ENCODE measurements at places on chromosomes 7 and 10.

- no peak for DNase-seq
These were observed 234.4 kb upstream of the SLC26A5 start for GRCh38 chr7:103680161-103681144.

- DNase-seq = no peak
These were observed 3.5 kb downstream of the GLCCI1 start for GRCh38 chr7:7972128-7972527.

GRCh38 chr7:134357486-134357885 is 40.8 kb upstream of the SLC35B4 start:
- no peak for DNase-seq

DNA sequence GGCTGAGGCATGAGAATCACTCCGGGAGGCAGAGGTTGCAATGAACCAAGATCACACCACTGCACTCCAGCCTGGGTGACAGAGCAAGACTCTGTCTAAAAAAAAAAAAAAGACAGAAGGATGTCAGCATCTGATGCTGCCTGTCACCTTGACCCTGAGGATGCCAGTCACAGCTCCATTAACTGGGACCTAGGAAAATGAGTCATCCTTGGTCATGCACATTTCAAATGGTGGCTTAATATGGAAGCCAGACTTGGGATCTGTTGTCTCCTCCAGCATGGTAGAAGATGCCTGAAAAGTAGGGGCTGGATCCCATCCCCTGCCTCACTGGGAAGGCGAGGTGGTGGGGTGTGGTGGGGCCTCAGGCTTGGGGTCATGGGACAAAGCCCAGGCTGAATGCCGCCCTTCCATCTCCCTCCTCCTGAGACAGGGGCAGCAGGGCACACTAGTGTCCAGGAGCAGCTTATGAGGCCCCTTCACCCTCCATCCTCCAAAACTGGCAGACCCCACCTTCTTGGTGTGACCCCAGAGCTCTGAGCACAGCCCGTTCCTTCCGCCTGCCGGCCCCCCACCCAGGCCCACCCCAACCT is 1.3 kb downstream of the NOS3 start:
- no peak for DNase-seq

GRCh38 chr10:88565072-88565471 is 18.0 kb downstream of the RNLS start:
- peak; percentile 23 for DNase-seq

- DNase-seq = no peak
These were observed 2.2 kb downstream of the DLX6 start for GRCh38 chr7:97007583-97007861.

DNA sequence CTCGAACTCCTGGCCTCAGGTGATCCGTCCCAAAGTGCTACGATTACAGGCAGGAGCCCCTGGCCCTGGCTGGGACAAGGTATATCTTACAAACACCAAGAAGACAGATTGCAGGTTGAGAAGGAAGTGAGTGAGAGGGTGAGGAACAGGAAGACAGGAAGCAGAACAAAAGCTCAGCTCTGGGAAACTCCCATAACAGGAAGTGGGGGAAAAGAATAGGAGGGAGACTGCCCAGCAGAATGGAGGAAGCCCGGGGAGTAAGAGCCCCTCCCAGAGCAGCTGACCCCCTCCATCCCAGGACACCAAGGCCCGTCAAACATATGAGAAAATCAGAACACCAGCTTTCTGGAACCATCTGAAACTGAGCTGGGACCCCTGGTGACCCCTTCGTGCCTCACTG is 2.9 kb downstream of the TECPR1 start:
- no peak for DNase-seq

- no peak for DNase-seq
These were observed 8.5 kb upstream of the GLCCI1 start for GRCh38 chr7:7959979-7960670.

- no peak for DNase-seq
These were observed 443.5 kb downstream of the PAXIP1 start for GRCh38 chr7:154559454-154559853.

DNA sequence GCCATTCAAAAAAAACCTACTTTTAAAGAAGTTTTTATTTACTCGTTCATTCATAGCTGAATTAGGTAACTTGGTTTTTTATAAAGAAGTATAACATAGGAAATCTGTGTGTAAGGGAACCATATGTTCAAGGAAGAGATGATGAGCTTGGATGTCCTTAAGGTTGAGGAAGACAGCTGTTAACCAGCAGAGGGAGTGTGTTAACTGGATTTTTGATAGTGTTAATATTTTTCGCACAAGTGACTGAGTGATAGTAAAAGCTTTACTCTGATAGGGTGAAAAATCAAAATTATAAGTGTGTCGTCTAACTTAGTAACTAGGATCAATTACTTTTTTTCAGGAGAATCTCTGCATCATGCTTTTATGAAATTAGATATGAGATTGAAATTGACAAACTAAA is 134.7 kb downstream of the ARL5B start:
- no peak for DNase-seq

DNA sequence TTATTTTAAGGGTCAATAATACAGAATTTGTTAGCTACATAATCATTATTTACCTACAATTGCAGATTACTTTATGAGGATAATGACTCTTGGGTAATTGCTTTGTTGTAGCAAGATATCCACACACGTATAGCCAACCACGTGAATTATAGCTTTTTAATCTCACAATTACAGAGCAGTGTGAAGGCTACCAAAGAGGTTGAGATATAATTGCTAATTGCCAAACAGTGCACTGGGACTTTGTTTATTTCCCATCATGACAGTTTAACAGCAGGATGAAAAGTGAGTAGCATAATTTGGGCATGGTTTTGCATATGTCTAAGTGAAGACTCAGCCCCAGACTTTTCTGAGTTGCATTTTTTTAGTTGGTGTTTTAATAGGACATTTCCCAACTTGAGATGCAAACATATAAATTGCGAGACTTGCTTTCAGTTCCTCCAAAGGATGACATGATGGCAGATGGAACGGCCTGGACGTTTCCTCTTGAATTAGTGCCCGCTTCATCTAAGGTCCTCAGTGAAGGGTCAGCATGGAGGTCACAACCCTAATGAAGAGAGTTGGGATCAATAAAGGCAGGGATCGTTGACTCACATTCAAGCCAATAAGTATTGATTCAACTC is 180.7 kb upstream of the GPR26 start:
- no peak for DNase-seq

DNA sequence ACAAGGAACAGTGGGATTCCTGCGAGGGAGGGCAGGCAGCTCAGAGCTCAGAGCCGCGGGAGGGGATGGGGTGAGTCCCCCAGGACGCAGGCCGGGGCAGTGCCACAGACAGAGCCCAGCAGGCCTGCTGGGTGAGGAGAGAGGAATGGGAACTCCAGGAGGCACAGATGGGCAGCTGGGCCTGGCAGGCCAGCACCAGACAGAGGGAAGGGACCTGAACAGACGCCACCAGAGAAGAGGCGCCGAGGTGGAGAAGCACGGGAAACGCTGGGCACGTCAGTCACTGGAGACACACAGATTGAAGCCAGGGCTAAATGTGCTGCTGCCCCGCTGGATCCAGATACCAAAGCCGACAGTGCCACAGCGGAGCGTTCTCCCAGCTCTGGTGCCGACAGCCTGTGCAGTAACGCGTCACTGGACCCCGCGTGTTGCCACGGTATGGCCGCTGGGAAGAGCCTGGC is 225.8 kb downstream of the MAD1L1 start:
- DNase-seq = no peak
